ENCODE measurements at places on chromosomes 2 and 18.

- DNase-seq: no peak
Measured at GRCh38 chr2:54881759-54882158, 158.3 kb downstream of the EML6 start.

- DNase-seq: no peak
Measured at GRCh38 chr2:70201831-70202230, 11.0 kb upstream of the C2orf42 start.

DNA sequence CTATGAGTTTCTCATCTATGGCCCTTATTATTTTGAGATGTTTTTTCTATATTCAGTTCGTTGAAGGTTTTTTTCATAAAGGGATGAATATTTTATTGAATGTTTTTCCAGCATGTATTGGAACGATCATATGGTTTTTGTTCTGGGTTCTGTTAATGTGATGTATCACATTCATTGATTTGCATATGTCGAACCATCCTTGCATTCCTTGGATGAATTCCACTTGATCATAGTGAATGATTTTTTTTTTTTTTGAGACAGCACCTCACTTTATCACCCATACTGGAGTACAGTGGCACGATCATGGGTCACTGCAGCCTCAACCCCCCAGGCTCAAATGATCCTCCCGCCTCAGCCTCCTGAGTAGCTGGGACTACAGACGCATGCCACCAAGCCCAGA is 5.5 kb upstream of the NEMP2 start:
- no peak for DNase-seq

DNA sequence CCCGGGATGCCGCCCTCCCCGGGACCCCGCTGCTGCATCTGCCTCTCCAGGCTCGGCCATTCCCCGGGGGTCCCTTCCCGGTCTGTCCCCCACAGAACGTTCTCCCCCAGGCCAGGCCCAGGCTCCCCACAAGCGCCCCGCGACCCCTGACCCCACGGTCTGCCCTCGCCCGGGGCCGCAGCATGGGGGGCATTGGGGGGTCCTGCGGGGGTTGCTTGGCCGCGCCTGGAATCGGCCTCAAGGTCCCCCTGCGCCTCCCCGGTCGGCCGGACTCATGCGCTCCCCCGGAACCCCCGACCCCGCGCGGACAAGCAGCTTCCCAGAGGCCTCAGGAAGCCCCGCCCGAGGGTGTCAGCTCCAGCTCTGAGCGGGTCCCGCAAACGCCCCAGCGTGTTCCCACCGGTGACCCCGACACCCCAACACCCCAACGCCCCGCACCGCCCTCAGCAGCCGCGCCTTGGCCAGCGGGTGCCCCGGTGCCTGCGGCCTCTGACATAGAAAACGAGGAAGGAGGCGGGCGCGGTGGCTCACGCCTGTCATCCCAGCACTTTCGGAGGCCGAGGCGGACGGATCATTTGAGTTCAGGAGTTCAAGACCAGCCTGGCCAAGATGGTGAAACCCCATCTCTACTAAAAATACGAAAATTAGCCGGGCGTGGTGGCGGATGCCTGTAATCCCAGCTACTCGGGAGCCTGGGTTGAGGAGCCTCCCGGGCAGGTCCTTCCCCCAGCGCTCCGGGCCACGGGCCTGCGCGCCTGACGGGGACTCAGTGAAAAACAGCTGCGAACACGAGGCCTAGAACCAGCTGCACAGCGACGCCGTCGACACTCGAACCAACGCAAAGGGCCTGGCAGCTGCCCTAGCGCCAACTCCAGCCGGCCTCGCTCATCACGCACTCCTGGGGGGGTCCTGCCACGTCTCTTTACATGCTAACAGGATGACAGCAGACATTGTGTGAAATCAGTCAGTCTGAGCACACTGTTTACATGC is 61.8 kb upstream of the CTDP1 start:
- no peak for DNase-seq

- DNase-seq: peak; percentile 19
Measured at GRCh38 chr2:88170472-88170892, 336 bp downstream of the THNSL2 start.

GRCh38 chr2:181780657-181781056 is 100.3 kb upstream of the NEUROD1 start:
- DNase-seq: no peak

DNA sequence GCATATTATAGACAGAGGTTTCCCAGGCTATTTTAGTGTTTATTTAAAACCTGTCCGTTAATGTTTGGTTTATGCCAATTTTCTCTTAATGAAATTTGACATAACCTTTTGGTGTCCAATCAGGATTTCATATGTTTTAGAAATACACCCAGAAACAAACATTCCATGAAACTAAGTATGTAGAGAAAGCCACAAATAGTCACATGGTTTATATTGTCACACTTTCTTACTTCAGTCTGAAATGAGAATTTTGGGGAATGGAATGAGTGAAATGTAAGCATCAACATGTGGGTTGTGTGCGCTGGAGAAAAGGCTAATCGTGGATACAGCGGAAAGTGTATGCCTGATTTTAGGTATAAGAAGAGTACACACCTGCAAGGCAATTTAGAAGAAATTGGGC is 277.0 kb upstream of the RAB12 start:
- no peak for DNase-seq

GRCh38 chr2:88053934-88054781 is 1.4 kb downstream of the KRCC1 start:
- peak; percentile 3 for DNase-seq

DNA sequence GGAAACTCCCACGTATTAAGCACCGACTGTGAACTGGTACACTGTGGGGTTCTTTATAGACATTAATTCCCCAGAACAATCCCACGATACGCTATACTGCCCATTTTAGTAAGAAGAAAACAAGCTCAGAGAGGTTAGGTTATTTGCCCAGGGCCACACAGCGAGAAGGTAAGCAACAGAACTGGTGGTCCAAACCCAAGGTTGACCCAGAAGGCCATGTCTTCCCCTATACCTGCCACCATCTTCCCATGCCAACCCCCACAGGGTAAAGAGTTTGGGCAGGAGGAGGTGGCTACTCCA is 69.9 kb downstream of the MARCO start:
- no peak for DNase-seq

- DNase-seq: peak; percentile 98
Measured at GRCh38 chr2:11829947-11830707, 83.7 kb downstream of the LPIN1 start.

GRCh38 chr2:207725873-207726578 is 14.6 kb downstream of the CCNYL1 start:
- no peak for DNase-seq

DNA sequence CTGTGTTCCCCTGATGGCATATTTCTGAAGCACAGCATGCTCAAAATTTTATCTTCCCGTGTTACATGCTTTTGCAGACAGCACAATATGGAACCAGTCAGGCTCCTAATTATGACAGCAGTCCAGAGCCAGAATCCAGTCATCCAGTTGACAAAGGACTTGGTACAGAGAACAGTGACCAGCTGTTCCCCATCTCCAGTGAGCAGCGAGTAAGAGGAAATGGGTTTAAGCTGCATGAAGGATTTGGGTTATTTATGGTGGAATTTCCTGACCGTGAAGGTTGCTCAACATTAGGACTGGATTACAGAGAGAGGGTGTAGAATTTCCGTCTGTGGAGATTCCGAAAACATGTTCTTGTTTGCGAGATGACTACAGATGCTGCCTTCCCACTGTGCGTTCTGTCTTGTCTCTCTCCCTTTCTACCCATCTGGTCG is 24.4 kb downstream of the SGPP2 start:
- DNase-seq: peak; percentile 74

DNA sequence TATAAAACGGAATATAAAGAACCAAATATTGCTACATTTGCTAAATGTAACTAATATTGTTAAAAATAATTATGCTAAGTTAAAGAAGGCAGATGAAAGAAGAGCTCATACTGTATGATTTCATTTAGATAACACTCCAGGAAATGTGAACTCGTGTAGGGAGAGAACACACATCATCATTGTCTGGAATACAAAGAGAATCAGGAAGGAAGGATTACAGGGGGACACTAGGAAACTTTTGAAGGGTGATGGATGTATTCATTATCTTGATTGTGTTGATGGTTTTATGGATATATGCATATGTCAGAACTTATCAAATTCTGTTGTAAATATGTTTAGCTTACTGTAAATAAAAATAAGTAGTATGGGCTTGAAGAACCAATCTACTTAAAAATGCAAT is 104.1 kb upstream of the TRIB2 start:
- no peak for DNase-seq

All from fibroblast of skin of right biceps (primary cell).